ENCODE measurements at places on chromosomes 11 and 22.

GRCh38 chr22:29126670-29127395 lies 54.0 kb downstream of the KREMEN1 start:
- no peak for DNase-seq

GRCh38 chr11:30046578-30046945 lies 29.7 kb upstream of the KCNA4 start:
- DNase-seq, result no peak

- no peak for DNase-seq
These were observed 77.8 kb downstream of the GRIK4 start for GRCh38 chr11:120589376-120589775.

DNA sequence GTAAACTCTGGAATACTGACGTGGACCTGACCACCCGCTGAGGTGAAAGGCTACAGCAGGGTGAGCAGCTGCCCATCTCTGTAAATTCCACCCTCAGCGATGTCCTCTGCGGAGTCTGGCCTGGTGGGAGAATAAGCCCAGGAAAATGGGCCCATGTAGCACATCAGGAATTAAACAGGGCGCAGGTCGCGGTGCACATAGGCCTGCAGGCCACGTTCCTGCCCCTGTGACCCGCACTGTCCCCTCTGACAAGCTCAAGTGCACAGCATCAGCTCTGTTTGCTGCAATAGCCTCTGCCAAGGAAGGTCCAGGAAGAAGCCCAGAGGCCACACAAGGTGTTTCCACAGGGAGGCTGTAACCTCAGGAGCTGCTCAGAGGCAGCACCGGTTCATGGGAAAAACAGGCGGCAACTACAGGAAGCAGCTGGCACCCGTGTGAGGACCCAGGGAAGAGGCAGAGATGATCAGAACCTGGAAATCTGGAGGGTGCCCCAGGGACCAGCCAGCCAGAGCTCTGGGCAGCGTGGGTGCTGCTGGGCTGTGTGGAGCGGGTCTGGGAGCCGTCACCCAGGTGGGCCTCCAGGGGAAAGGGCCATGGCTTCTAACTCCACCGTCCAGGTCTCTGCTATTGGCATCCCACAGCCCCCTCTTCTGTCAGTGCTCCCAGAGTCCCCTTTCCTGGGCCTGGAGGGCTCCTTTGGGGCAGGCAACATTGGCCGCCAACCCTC lies 808 bp upstream of the IFITM2 start:
- no peak for DNase-seq

GRCh38 chr22:33524511-33525260 lies 395.6 kb downstream of the LARGE1 start:
- DNase-seq, result no peak

- no peak for DNase-seq
These were observed 174.4 kb downstream of the SWAP70 start for GRCh38 chr11:9838229-9838628.

GRCh38 chr11:121417055-121417551 lies 35.0 kb upstream of the SORL1 start:
- peak; percentile 92 for DNase-seq

GRCh38 chr11:46380340-46381047 lies 975 bp upstream of the MDK start:
- DNase-seq, result peak; percentile 78

DNA sequence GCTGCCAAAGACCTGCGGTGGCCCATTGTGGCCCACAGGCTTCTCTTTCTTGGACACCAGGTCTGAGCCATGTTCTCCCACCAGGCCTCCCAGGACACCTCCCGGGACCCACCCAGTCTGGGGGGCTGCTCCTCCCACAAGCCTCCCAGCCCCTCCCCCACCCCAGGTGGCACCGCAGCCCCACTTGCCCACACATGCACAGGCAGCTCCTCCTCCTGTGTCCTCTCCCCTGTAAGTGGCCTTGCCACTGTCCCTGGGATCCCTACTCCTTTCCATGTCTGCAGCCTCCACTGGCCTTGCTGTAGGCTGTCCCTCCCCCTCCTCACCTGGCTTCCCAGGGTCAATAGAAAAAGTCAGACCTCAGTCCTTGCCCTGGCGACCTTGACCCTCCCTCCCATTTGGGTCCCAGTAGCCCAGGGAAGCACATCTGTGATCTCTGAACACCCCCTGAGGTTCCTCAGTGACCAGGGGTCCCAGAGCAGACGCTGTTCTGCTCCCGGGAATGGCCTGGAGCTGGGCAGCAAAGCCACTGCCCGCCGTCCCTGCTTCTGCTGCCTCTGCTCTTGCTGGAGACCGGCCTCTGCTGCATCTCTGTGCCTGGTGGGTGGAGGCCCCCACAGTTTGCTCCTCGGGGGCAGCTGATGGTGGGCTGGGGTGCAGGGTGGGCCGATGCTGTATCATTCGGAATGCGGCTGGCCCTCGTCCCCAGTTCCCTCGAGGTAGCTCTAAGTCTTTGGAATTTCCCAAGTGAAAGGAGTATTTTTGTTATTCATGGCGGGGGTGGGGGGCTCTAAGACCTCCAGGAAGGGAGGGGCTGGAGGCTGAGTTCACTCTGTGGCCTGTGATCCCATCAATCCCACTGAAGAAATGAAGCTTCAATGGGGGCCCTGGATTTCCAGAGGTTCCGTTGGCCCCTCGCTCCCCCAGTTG lies 43.6 kb downstream of the ARHGAP8 start:
- no peak for DNase-seq

DNA sequence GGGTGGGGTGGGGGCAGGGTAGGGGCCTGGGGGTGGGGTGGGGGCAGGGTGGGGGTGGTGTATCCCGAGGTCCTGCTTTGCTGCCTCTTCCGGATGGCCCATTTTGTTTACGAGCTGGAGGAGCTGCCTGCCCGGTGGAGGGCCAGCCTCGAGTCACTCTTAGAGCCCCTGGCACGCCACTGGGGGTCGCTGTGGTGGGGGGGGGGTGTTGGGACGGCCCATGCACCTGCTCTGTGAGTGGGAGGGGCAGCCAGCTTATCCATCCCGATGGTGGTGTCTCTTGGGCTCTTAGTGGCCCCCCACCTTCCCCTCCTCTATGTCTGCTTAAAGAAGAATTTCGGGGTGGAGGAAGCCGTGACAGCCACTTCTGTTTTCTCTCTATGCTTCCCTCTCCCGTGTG lies 24.6 kb downstream of the MRGPRD start:
- no peak for DNase-seq

DNA sequence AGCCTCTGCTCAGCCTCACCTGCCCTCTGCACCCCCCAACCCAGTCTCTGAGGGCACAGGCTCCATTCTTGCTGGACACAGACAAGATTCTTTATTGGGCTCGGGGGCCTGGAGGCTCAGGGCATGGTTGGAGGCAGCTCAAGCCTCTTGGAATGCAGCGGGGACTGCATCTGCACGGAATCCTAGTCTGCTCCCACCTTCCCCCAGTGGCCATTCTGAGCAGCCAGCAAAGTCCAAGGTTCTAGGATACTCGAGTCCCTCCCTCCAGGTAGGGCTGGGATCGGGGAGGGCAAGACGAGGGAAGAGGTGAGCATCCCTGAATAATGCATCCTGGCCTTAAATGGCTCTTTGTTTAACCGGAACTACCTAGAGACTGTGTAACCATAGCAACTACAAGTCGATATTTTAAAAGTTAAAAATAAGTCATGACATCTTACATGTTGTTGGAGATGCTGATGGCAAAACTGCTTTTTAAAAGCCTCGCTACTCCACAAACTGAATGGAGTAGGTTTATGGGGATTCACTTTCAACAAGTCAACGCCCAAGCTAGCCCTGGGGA lies 10.7 kb upstream of the IGSF22 start:
- no peak for DNase-seq

DNA sequence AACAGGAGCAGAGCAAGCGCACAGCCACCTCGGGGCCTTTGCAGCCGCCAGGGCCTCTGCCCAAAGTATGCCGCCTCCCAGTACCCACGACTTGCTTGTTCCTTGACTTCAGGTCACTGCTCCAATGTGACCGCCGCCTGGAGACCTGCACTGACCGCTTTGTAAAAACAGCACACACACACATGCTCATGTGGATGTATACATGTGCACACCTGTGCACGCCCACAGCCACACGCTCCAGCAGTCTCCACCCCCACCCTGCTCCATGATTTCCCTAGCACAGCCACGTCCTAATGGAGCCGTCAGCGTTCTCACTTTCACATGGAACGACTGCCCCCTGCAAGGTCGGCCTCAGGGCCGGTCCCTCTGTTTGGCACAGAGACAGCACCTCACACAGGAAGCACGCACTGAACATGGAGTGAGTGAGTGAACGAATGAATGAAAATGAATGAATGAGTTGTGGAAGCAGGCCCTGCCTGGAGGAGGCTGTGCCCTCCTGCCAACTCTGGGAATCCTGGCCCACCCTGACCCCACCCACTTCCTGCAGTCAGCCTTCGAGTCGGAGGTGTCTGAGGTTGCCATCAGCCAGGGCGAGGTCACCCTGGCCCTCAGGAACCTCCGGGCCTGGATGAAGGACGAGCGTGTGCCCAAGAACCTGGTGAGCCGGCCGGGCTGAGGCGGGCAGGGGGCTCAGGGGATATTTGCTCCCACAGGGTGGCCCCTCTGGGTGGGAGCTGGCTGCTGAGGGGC lies 8.0 kb downstream of the ALDH3B1 start:
- no peak for DNase-seq

Data from femur (tissue), 1 donor.